ENCODE measurements at places on chromosomes 16 and 17.
A peak's percentile ranks its signal among the peaks of the same experiment; 100 is the strongest.

DNA sequence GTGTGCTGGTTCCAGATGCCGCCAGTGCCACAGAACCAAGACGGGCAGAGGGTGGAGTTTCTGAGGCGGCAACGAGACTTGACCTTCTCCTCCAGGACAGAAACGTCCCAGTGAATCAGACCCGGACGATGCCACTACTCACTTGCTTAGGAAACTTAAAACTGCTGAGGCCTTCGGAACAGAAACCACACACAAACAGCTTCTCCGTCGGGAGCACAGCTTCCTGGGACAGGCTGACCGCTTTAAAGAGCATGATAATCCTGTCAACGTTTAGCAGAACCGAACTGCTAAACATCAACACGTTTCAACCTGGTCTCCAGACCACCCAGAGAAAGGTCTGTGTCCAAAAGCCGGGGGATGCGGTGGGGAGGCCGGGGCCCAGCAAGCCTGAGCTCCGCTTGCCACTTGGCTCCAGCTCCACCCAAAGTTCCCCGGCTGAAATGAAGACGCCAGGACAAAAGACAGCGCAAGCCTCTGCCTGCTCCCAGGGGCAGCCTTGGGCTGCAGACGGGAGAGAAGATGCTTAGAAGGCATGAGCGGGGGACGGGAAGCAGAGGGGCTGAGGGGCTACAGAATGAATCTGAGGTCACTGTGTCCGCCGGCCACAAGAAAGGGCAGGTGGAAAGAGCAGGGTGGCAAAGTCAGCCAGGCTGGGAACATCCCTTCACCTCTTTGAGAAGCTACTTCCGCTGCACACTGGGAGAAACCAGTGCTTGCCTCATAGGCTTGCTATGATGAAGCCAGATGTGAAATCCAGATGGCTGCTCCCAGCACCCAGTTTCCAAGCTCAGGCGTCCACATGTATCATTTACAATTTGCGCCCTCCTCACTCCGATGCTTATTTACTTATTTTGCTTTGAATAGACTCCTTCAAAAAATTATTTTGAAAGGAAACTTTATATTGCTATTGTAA lies 69.0 kb downstream of the MRM3 start:
- DNase-seq: peak; percentile 72

DNA sequence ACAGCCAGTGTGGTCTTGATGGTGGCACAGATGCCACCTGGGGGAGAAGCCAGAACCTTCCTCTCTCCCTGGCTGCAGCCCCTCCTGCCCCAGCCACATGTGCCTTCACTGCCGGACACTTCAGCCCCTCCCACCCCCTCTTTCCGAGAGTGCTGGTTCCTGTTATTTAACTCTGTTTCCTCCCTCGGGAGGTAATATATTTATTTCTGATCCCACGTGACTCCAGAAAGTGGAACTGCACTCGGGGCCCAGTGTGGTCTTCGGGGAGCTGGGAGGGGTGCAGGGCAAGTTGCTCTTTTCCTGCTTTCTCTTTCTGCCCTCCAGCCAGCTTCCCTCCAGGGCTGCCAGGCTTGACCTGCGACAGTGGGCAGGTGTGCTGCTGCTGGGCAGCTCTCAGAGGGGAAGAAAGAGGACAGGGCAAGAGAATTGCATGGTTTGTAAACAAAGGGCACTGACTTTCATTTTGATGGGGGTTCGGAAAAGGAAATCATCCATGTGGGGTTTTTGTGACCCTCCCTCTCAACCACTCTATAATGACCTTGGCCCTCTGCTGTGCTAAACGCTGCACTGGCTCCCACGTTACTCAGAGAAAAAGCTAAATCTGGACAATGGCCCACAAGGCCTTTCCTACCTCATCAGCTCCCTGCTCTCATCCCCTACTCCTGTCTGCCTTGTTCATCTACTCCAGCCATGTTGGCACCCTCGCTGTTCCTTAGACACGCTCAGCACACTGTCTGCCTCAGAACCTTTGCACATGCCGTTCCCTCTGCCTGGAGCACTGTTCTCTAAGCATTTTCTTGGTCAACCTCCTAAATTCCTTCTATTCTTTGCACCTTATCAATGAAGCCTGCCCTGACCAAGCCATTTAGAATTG lies 8.2 kb upstream of the CIITA start:
- DNase-seq: no peak

DNA sequence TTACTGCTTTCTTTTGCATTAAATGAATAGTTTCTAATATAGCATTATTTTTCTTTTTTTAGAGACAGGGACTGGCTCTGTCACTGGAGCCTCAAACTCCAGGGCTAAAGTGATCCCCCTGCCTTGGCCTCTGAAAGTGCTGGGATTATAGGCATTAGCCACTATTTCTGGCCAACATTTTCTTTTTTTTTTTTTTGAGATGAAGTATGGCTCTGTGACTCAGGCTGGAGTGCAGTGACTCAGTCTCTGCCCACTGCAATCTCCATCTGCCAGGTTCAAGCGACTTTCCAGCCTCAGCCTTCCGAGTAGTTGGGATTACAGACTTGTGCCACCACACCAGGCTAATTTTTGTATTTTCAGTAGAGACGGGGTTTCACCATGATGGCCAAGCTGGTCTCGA lies 2.0 kb upstream of the DUXB start:
- peak; percentile 8 for DNase-seq

DNA sequence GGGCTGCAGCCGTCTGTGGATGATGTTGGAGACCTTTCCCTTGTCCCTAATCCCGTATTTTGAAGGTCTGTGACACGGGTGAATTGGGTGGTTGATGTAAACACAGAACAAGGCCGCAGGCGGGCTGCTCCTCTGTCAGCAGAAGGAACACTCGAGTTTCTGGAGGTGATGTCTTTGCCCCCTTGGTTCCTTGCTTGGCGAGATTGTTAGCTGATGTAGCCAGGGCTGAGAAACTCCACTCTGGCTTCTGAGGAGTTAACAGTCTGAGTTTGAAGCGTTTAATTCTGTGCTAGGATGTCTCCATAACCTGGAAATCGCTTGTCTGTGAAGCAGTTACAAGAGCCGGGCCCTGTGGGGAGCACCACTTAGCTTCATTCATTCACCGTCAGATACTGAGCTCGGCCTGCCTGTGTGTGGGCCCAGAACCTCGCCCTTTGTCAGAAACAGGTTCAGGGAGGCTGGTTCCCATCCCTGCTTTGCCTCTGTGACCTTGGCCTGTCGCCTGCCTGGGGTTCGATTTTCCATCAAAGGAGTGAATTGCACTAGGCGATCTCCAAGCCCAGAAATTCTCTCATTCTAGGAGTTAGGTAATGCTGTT lies 1.3 kb downstream of the MAPK8IP3 start:
- no peak for DNase-seq

DNA sequence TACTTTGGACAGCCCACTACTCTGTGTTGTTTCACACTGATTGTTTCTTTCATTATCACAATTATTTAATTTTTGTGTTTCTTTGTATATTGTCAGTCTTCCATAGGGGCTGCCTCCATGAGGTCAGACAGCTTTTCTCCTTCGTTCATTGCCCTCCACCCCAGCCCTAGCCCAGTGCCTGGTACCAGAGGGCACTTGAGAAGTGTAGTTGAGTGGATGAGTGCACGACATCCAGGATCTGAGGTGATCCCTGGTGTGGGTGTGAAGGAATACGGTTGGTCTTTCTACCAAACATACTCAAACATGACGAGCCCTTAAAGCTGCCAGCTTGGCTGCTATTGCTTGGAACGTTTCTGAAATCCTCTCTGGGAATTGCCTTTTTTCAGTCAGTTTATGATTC lies 37.9 kb downstream of the DHRS7B start:
- DNase-seq: no peak

- no peak for DNase-seq
These were observed 5.8 kb downstream of the LMF1 start for GRCh38 chr16:965036-965395.

DNA sequence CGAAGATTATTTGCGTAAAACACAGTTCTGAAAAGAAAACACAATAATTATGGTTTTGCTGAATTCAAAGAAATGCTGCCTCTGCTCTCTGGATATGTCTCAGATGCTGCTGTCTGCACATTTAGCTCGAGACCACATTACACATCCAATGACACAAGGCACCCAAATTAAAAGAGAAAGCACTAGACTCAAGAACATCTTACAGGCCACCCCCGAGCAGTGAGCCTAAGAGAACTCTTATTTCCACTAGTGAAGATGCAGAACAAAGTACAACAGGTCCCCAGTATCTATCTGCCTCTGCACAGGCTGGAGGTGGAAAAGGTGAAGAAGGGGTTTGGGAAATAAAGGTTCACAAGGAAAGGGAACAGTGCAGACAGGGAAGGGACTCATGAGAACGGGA lies 33.5 kb downstream of the GRB2 start:
- DNase-seq: no peak

DNA sequence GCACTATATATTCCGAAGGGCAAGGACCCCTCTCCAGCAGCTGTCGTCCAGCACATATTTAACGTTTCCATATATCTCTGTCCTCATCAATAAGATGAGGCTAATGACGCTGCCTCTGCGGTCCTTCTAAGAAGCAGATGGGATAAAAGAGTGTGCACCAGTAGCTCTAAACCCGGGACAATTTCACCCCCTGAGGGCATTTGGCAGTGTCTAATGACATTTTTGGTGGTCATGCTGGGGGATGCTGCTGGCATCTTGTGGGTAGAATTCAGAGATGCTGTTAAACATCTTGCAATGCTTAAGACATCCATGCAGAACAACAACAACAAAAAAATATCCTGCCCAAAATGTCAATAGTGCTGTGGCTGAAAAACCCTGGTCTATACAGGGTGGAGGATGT lies 372.9 kb downstream of the CDH13 start:
- DNase-seq: no peak

DNA sequence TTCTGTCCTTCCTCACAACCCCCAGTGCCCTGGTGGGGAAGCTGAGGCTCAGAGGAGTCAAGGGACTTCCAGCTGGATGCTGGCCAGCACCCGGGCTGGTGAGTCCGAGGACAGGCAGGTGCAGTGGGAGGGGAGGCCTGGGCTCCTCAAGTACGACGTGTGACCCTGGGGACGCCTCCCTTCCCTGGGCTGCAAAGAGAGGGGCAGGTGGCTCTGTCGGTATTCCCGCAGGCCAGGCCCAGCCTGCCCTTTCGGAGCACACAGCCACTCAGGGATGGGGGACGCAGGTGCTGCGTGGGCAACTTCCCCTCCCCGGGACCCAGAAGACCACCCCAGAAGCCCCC lies 33.1 kb upstream of the PVALEF start:
- DNase-seq: no peak

- DNase-seq: peak; percentile 42
These were observed 51.7 kb downstream of the GAN start for GRCh38 chr16:81366316-81366932.

DNA sequence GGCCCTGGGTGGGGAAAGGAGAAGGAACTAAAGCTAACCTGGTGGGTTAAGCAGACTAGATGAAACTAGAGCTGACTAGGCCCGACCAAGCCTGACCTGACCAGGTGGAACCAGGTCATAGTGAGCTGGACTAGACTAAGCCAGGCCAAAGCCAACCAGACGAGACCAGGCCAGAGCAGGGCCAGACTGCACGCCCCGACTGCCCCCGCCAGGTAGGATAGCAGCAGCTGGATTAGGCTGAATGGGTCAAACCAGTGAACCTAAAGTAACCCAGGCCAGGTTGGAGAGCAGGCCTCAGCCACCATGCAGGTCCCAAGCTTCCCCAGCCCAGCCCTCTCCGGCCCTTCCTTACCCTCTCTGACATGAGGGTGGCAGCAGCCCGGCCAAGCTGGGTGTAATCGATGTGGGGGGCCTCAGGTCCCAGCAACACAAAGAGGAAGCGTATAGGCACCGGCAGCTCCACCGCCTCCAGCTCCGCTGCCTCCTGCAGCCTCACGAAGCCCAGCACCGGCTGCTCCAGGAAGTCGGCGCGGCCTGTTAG lies 9.1 kb downstream of the SLC4A1 start:
- DNase-seq: no peak

- DNase-seq: no peak
These were observed 49.7 kb downstream of the EMP2 start for GRCh38 chr16:10530685-10531084.

- DNase-seq: peak; percentile 89
These were observed at the start of gene ABCA9 for GRCh38 chr17:69060822-69061221. TSS of gene ABCA9 (minus strand) at chr17:69060927. CDS start at chr17:69051126, 9,801 bp downstream.

- peak; percentile 20 for DNase-seq
These were observed 9.3 kb upstream of the ZC3H18 start for GRCh38 chr16:88560714-88561484.

- no peak for DNase-seq
These were observed 7.1 kb downstream of the SLC25A39 start for GRCh38 chr17:44317545-44317944.

GRCh38 chr16:21646721-21647561 lies 5.5 kb downstream of the IGSF6 start:
- DNase-seq: no peak

DNA sequence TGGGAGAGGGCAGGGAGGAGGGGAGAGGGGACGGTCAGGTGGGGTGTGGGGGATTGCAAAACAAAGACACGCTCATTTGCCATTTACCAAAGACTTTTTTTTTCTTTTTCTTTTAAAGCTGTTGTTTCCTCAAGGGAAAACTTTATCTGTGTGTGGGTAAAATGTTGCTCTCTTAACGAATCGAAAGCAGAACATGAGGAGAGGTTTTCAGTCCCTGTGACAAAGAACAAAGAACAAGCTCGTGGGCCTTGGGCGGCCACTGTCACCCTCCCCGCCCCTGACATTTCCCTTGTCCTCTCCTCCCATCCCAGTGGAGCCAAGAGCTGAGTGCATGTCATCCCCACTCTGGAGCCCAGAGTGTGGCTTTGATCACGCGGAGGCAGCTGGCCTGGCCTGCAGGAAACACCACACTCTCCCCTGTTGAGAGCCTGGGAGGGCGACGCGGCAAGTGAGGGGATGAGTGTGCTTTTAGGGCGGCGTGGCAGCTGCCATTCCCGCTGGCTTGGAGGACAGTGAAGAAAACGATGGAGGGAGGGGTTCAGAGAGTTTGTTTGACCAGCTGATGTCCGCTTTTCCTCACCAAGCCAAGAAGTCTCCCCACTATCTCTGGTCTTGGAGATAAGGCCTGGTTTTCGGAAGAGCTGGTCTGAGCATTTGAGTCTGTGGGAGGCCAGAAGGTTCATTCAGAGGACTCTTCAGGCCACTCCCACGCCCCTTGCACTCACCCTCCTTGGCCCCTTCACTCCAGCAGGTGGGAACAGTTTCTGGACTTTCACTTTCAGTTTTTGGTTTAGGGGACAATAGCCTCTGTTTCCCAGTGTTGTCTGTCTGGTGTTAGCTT lies 11.4 kb downstream of the CCR7 start:
- DNase-seq: peak; percentile 43

DNA sequence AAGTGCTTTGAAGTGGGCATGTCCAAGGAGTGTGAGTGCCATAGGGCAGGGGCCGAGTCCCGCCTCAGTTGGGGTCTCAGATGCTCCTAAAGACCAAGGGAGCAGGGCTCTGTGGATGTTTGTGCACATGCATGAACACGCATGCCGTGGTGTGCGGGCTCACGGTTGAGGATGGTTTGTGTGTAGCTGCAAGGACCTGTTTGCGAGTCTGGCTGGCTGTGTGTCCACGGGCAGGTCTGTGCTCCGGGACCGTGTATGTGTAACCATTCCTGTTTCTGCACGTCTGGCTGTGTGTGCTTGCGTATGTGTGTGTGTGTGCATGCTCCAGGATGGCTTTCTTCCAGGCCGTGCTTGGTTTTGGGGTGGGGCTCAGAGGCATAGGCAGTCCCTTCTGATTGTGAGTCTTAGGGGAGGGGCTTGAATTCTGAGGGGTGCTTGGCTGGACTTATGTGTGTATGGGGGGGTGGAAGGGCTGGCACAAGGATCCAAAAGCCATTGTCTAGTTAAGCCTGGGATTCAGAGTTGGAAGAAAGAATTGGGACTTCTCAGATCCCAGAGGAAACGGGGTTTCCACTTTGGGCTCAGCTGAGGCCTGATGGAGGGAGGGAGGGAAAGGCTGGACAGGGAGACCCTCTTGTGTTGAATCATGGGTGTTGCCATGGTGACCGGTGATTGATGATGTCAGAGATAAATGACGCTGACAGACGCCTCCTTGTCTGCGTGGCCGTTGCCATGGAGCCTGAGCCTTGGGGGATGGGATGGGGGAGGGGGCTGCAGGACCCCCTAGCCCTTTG lies 14.4 kb downstream of the GJD3 start:
- DNase-seq: peak; percentile 74
